T-helper 9 cell (primary cell): ENCODE measurements at places on chromosomes 13 and 19.

- DNase-seq = no peak
These were observed 14.2 kb upstream of the PNMA8C start for GRCh38 chr19:46442808-46443450.

DNA sequence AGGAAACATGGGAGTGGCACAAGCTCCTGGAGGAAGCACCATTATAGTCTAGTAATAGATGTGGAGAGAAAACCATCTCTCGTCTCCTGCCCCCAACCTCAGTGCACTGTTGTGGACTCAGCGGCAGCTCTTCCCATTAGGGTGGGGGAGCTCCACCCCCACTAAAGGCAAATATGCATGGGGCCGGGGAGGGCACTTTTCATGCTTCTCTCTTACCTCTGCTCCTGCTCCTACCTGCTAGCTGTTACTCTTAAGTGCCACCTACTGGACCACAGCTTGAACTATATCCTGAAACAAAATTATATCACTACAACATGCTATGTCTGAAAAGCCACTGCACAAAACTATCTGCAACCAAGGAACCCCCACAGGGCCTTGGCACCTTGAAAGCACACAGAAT lies 112.6 kb upstream of the DACH1 start:
- DNase-seq = no peak

DNA sequence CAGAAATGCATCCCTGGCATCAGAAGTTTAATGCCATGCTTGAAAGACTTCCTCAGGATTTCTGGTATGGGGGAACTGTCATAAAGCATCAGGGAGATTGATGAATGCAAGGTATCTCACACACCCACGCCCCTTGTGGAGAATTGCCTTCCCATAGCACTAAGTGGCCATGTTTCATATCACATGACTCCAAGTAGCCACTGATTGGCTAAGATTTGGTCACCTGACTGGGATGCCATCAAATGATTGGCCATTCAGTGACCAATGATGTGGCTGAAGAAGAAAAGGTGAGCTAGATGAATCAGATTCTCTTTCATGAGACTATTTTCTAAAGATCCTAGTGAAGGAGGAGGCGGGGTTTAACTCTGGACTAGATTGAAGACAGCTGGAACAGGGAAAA lies 7.3 kb downstream of the KLK8 start:
- no peak for DNase-seq

DNA sequence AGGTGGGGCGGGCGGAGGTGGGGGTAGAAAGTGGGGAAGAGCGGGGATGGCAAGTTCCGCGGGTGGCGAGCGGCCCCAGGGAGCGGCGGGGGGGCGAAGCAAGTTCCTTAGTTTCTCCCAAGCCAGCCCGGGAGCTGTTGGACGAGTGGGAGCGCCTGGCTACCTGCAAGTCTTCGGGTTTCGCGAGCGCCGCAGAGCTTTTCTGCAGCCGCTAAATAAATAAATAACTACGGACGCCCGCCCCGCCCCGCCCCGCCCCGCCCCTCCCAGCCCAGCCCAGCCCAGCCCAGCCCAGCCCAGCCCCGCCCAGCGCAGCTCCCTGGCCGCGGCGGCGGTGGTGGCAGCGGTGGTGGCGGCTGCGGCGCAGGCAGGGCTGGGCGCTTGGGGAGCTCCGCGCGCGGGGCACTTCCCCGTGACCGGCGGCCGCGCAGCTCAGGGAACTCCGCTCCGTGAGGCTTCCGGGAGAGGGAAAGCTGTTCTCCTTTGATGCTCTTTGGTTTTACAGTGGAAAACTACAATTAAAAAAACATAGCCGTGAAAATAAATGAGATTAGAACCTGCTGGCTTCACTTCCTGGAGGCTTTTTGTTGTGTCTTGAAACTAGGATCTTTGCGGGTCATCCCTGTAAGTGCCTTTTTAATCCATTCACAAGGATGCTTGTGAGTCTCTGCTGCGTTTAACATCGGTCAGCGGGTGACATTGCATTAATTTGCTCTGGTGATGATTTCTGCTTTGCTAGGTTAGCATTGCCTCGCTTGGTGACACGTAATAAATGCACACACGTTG lies at the start of gene UBE2L5:
Gene UBE2L5, plus strand, starts transcription at position 440 of the 786 bp plus-strand sequence. CDS start 5,498 bp downstream, outside the sequence.
- peak; percentile 67 for DNase-seq

DNA sequence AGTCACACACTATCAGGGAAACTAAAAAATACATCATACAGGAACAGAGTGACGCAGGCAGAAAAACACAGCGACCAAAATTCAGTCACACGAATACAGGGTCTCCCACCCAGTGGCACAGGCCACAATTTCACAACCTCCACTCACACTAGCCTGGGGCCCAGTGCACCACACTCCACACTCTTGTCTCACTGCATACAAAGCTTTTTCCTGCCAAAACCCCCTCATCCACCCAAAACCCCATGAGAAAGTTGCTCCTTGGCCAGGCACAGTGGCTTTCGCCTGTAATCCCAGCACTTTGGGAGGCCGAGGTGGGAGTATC lies 1.2 kb downstream of the S1PR5 start:
- no peak for DNase-seq

GRCh38 chr13:110731072-110731471 lies 17.6 kb downstream of the ING1 start:
- no peak for DNase-seq

DNA sequence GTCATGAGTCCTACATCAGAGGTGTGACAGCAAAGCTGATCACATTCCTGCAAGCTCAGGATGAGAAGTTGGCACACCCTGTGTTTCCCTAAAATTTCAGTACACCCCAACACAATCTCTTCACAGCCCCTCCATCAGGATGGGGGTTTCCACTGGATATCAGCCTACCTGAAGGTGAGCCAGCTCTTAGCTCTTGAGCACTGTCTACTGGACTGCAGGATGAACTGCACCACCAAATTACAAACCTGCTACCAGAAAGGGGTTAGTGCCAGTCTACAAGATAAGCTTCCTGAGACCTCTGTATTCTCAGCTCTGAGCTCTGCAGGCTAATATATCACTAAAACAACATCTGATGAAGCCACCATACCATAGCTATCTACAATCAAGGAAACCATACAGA lies 1616.2 kb upstream of the SPRY2 start:
- DNase-seq = no peak

DNA sequence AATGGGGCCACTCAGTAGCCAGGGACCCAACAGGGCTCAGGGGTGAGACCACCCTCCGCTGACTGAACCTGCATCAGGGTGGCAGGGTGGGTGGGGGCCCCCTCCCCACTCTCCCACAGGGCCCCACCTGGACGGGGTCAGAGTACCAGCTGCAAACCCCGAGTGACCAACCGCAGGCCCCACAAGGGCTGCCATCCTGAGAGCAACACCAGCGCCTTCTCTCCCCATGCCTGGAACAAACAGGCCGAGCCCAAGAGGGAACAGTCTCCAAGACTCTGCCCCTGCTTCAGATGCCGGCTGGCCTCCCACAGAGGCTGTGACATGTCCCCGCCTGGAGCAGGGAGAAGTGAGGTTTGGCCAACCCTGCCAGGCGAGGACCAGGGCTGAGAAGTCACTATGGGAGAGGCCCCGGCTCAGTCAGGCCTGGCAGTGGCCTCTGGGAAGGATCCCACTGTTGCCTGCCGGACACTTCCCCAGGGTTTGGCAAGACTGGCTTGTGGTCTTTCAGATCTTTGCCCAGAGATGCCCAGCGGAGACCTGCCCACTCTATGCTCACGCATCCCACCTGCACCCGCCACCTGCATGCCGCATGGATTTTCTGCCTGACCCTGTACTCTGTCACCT lies 27.2 kb downstream of the MPND start:
- no peak for DNase-seq
